NCI-H1092 treated with DMSO at 0.1 percent for 48 hours (cell line): ENCODE measurements at places on chromosomes 7 and 10.
A peak's percentile ranks its signal among the peaks of the same experiment; 100 is the strongest.

DNA sequence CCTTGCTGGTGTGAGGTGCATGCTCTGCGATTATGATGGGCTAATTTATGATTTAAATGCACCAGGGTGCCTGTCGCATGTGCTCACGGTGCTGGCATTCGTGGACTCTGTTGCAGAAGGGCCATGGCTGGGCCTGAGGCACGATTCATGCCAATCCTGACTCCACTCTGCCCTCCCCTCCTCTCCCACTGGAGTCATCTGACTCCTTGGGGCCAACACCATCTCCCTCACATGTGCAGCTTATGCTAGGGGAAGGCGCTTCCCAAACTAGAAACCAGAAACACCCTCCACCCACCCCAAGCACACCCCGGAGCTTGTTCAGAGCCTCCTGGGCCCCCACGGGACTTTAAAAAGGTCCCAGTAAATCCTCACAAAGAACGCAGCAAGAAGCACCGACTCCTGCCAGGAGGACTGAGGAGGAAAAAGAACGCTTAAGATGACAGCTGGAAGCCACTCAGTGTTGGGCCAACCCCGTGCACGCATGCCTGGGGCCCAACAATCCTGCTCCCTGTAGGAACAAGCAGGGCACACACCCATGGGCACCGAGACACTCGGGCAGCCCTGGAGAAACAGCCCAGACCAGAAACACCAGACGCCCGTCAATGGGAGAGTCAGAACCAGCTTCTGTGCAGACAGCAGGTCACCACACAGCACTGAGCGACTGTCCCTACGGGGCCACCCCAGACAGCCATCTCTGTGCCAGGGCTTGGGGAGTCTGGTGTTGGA lies 14.1 kb downstream of the BRI3 start:
- no peak for DNase-seq

- DNase-seq = no peak
Observed at GRCh38 chr7:157550300-157551275, 213.8 kb downstream of the DNAJB6 start.

DNA sequence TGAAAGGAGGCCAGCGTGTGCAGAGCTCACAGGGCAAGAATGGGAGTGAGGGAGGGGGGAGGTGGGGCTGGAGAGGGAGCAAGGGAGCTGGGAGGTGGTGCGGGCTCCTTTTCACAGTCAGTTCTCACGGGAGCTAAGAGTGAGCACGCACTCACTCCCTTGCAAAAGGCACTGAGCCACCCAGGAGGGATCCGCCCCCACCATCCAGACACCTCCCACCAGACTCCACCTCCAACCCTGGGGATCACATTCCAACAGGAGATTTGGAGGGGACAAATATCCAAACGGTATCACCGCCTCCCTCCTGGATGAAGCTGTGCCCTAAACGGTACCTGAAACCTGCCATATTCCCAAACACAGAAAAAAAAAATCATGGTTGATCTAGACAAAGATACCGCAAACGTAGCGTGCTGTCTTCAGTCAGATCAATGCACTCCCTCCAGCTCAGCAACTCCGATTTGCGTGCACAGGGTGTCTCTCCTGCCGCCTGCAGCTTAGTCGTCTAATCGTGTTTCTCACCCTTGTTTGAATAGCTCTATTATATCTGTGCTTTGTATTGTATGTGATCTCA lies 20.3 kb upstream of the PRKAG2 start:
- DNase-seq = peak; percentile 15

- no peak for DNase-seq
Observed at GRCh38 chr7:128364166-128364870, 2.8 kb upstream of the PRRT4 start.

GRCh38 chr10:2913474-2913873 lies 153.9 kb upstream of the PFKP start:
- no peak for DNase-seq

GRCh38 chr10:93821051-93821772 lies 63.5 kb downstream of the LGI1 start:
- DNase-seq = peak; percentile 15

- no peak for DNase-seq
Observed at GRCh38 chr10:113087165-113088029, 137.3 kb downstream of the TCF7L2 start.

GRCh38 chr7:159105832-159106811 lies 38.5 kb downstream of the VIPR2 start:
- no peak for DNase-seq

- no peak for DNase-seq
Observed at GRCh38 chr7:115941703-115942268, 88.8 kb downstream of the TFEC start.

GRCh38 chr7:28211006-28211405 lies 30.4 kb upstream of the JAZF1 start:
- DNase-seq = no peak

DNA sequence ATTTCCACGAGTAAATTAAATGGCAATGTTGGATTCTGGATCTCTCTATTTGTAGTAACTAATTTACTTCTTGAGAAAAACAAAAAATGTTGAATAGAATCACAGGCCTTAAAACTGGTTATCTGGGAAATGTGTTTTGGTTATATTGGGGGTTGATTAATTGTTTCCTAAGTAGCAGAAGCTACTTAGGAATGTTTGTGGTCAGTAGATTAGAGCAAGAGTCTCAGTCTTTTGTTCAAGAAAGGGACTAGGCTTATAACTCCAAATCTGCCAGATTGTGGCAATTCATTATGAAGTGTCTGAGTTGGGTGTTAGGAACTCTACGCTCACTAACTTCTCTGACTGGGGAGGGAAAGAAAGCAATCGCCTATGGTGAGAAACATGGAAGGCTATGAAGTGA lies 244.3 kb upstream of the PHYHIPL start:
- no peak for DNase-seq

- no peak for DNase-seq
Observed at GRCh38 chr10:124999433-125000365, 57.8 kb downstream of the ZRANB1 start.

DNA sequence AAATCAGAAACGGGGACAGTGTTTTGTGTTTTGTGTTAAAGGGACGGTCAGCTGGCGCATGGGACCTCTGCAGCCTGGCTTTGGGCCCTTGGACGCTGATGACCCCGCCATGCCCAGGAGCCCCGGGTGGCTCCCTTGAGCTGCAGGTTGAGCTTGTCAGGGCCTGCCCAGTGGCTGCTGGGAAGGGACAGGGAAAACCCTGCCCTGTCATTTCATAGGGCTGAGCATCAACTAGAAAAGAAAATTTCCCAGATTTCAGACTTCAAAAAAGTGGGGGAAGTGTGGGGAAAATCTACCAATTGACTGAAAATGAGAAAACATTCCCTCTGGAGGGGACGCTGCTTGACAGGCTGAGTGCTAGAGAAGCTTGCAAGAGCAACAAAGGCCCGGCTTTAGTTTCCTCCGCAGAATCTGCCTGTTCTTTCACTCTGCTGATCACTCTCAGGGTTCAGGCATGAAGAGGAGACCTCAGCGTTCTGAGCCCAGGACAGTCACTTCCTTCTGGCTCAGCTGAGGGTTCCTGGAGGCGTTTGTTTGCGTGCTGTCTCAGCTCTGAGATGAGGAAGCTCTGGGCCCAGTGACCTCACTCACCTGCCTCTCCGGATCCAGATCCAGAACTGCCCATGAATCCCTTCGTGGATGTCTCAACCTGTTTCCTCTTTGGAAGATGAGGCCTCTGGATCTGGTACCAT lies 18.6 kb upstream of the DNAJB6 start:
- no peak for DNase-seq

GRCh38 chr10:110751850-110752249 lies 107.7 kb downstream of the RBM20 start:
- DNase-seq = no peak

DNA sequence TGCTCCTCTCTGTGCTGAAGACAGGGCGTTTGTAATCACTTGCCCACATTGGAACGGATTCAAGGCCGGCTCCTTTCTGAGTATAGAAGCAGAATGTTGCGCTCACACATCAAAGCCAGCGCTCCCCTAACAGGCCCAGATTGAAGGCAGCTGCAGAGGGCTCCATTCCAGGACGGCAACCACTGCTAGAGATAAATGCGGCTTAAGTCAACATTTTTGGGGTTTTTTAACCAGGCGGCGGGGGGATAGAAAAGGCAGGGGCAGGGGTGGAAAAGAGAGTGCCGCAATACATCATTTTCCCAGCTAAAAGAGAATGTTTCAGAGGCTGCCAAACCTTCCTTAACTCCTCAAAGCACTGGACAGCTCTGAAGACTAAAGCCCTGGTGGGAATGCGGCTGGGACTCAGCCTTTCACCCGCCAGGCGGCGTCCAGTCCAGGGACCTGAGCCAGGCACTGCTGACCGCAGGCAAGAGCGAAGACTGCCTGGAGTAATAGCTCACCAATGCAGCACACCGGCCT lies 189.6 kb downstream of the TNS3 start:
- no peak for DNase-seq

- no peak for DNase-seq
Observed at GRCh38 chr10:124990671-124991625, 49.0 kb downstream of the ZRANB1 start.

DNA sequence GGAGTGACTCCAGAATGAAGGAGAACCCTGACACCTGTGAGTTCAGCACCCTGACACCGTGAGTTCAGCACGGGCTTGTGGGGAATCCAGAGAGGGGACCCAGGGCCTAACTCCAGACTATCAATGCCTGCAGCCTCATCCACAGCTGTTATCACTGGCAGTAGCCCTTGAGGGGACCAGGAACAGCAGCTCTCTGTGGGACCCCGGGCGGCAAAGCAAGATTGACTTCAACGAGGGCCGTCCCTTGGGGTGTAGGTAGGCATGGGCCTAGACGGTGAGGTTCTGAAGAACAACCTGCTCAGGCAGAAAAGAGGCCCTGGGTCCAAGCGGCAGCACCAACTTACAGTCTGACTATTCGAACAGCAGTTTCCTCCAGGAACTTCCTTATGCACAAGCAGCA lies 8.9 kb downstream of the GRID1 start:
- no peak for DNase-seq

DNA sequence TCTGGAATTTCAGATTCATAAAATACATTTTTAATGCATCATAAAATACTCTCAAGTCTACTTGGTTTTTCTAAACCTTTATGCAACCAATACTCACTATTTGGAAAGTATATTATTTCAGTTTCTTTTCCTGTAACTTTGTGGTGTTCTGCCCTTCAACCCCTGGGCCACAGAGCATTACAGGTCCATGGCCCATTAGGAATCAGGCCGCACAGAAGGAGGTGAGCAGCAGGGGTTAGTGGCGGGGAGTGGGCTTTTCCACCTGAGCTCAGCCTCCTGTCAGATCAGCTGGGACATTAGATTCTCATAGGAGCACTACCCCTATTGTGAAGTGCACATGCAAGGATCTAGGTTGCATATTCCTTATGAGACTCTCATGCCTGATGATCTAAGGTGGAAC lies 9.7 kb downstream of the SNX13 start:
- no peak for DNase-seq
